OCI-LY7 (cell line): ENCODE measurements at places on chromosomes 16 and 17. TPM values are rescaled to one million over a fixed set of nuclear protein-coding genes. Genes with fewer than 3 reads are reported as not detected.
A peak's percentile ranks its signal among the peaks of the same experiment; 100 is the strongest.

GRCh38 chr17:2911755-2912111, 115.5 kb downstream of the RAP1GAP2 start:
- no peak for DNase-seq

ALOX15B gene
- not detected in 2 replicates for total RNA-seq

DNA sequence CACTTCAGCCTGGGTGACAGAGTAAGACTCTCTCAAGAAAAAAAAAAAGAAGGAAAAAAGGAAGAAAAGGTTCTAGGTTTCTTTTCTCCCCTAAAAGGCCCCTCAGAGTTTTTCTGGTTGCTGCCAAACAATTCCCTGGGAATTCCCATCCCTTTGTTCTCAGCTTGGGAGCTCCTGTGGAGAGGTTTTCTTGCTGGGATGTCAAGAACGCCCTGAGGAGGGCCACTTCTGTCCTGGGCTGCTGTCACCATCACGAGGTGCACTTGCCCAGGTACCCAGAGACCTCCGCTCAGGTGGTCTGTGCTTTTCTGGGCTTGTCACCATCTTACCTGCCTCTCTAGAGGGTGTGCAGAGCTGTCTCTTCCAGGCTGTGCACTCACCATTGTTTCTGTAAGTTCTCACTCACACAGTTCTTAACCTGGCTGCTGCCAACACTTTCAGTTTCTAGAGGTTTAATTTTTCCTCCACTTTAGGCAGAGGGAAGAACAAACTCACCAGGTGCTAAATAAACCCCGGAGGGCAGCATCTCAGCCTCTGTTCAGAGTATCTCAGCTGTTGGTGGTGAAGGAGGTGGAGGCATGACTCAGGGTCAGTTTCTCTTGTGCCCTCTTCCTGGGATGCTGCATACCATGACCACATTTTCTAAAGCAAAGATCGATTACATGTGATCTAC, 2.4 kb upstream of the COX6A2 start:
- no peak for DNase-seq

- no peak for DNase-seq
Observed at GRCh38 chr16:1290063-1290501, 19.4 kb upstream of the UBE2I start.

CES1 gene
- not detected in 2 replicates for total RNA-seq

ZNF768 gene
- 38.3 and 42.9 TPM in 2 replicates for total RNA-seq

- peak; percentile 93 for DNase-seq
Observed at GRCh38 chr16:67936880-67937605, 393 bp upstream of the PSMB10 start.

- peak; percentile 70 for DNase-seq
Observed at GRCh38 chr17:56908001-56908542, 5.8 kb downstream of the TRIM25 start.

FBXL16 gene
- total RNA-seq = 0.42 and 0.52 TPM in 2 replicates

DNA sequence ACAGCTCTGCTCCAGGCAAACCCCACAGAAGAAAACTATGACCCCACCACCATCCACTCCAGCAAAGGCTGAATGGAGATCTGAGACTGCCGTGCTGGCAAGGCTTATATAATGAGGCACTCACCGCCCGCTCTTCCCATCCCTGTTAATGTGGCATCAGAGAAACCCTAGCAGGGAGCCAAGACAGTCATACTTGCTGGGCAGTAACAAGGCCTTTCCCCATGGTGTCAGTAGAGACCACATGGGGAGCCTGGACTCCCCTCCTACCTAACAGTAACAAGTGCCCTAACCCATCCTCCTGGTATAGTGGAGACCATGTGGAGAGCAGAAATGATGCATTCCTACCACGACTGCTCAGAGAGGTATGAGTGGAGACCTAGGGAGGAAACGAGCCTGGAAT, 235.2 kb downstream of the C16orf78 start:
- DNase-seq = peak; percentile 8

KRT9 gene
- total RNA-seq = not detected in 2 replicates

RAMP2 gene
- total RNA-seq = not detected in 2 replicates

DNA sequence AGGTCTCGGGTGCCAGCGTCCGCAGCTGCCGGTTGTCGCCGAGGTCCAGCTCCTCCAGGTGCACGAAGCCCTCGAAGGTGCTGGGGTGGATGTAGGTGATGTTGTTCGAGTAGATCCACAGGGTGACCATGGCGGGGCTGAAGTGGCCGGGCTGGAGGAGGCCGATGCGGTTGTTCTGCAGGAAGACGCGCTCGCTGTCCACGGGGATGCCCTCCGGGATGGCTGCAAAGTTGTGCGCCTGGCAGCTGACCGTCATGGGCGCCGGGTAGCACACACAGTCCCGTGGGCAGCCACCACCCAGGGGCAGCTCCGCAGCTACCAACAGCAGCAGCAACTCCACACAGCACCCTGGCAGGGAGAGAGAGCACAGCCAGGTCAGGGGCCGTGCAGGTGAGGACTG, 87.7 kb downstream of the RTN4RL1 start:
- no peak for DNase-seq

PIGQ gene
- 51.4 and 54.2 TPM in 2 replicates for total RNA-seq

DNA sequence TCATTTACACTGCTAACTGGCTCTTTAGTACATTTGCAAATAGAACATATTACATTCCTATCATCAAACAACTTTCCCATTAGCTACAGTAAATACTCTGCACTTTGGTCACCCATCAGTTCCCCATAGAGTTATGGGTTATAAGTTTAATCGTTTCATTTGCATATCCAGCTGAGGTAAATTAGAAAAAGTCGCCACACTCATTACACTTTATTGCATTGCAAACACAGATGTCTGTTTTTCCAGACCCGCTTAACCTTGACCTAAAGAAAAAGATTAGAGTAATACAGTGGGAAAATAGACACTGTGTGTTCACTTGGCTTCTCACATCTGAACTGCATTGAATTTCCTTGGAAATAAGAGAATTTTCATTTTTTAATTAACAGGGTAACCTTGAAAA, 213.1 kb upstream of the PSMD7 start:
- no peak for DNase-seq

DNA sequence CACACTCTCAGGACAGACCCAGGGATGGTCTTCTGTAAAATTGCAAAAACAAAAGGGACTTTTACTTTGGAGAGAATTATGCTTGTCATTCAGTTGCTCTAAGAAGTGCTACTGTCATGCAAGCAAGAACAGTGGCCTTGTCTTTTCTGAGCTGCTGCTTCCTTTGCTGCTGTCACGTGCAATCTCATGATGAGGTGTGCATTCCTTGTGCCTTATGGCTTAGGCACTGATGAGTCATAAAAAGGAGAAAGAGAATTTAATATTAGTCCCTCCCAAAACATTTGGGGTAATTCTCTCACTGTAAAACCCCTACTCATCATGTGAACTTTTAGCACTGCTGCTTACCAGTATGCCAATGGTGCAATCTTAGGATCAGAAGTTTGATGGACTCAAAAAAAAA, 2051.3 kb downstream of the TP53TG3F start:
- DNase-seq = no peak

CLEC3A gene
- total RNA-seq = not detected in 2 replicates

DNA sequence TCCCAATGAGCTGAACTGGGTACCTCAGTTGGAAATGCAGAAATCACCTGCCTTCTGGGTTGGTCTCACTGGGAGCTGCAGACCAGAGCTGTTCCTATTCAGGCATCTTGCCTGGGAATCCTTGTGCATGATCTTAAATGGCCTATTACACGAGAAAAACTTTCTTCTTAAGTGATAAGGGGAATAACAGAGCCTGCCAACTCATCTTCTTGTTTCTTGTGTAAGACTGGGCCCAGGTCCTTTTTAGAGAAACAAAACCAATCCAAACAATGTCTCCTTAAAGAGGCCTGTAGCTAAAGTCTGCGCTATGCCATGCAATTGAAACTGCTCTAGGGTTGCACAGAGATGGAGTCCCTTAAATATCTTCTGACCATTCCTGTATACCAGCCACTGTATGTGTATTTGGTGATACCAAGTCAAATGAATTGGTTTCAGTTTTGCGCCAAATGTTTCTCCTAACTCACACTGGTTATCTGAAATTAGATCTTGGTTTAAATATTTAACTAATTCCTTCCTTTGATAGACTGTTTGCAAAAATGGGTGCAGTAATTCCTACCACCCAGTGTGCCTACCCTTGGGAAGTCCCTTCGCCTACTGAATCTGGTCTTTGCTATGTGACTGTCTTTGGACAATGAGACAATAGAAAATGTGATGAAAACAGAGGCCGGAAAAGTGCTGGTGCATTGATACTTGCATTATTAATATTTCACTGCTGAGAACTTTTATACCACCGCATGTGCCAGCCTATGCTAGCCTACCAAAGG, 6.5 kb upstream of the CCL23 start:
- DNase-seq = no peak

DNA sequence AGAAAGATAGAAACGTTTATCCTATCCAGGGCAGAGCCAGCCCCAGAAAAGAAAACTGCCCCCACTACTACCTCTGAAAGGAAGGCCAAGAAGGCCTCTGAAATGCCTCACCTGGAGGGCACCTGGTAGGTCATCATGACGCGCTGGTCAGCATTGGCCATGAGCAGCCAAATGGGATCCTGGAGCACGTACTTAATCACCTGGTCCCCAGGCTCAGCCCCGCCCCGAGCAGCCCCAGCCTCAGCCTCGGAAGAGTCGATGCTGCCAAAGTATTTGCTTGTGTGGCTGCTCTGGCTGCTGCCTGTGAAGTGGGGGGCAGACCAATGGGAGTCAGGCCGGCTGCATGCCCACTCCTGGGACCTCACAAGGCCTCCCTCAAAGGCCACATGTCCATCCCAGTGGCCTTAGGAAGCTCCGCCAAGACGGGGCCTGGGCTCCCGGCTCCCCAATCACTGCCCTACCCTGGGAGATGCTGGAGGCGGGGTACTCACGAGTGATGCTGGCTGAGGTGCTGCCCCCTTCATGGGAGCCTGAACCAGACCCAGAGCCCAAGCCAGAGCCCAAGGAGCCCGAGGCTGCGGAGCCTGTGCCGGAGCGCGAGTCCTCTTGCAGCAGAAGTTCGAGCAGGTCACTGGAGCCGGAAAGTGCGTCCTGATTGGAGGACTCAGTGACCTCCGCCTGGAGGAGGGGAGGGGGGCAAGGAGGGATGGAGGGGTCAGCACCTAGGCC, 9.9 kb downstream of the PER1 start:
- no peak for DNase-seq

- no peak for DNase-seq
Observed at GRCh38 chr16:75044800-75045361, 46.1 kb downstream of the ZNRF1 start.

- no peak for DNase-seq
Observed at GRCh38 chr16:60329108-60329507, 1595.0 kb upstream of the GOT2 start.

DNA sequence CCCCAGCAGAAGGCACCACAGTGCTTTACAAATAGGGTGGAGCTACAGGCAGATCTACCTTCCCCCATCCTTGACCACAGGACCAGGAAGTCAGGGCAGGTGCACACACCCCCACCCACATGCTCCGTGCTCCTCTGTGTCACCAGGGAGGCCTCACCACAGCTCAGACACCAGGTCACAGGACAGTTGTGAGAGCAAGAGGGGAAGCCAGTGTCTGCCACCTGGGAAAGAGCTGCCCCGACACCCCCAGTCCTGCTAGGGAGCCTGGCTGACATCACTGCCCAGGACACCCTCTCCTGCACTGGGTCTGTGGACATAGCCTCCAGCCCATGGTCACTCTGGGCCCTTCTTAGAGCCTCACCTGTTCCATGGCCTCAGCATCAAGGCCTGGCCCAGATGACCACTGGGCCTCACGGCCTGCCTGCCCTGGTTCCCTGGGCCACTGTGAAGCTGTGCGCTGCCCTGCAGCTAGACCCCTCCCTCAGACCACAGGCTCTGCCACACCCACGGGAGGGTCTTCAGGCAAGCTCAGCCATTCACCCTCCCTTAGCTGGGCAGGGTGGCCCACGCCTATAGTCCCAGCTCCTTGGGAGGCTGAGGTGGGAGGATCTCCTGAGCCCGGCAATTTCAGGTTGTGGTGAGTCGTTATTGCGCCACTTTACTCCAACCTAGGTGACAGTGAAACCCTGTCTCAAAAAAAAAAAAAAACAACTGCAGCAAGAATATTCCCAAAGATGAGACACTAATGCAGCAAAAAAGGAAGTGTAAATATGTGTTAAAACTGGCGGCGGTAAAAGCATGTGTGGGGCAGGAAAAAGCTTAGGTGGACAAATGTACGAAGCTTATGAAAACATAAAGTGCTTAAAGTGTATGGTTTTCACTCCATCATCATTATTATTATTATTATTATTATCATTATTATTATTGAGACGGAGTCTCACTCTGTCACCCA, 14.2 kb downstream of the POLR3K start:
- peak; percentile 86 for DNase-seq

DNA sequence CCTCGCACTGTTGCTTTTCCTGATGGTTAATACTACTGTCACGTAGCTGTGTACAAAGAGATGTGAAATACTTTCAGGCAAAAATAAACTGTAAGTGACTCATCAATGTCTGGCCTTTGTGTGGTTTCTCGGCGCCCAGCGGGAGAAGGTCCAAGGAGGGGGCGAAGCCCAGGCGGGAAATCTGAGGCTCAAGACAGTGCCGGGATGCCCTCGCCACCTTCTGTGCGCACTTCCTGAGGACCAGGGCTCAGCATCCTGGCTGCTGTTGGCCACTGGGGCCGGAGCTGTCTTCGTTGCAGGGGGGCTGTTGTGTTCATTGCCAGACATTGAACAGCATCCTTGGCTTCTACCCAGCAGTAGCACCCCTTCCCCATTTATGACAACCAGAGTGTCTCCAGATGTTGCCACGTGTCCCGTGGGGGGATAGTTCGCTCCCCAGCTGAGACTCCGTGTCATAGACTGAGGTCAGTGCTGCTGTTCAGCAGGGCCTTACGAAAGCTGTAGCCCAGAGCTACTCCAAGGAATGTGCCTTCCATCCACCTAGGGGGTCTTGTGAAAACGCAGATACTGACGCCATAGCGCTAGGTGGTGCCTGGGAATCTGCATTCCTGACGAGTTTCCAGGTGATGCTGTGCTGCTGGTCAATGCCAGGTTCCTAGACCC, 67.3 kb upstream of the PLCG2 start:
- no peak for DNase-seq

DNA sequence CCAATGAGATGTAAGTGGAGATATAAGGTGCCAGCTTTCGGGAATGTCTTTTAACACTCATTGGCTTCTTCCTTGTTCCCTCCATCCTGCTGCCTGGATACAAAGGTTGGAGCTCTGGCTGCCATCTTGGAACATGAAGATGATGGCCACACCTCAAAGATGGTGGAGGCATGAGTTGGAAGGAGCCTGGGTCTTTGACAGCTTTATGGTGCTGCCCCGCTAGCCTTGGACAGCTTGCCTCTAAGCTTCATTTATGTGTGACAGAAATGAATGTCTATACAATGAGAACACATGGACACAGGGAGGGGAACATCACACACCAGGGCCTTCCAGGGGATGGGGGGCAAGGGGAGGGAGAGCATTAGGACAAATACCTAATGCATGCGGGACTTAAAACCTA, 13.6 kb downstream of the GP2 start:
- no peak for DNase-seq
